ENCODE measurements at places on chromosomes 5 and 9.

DNA sequence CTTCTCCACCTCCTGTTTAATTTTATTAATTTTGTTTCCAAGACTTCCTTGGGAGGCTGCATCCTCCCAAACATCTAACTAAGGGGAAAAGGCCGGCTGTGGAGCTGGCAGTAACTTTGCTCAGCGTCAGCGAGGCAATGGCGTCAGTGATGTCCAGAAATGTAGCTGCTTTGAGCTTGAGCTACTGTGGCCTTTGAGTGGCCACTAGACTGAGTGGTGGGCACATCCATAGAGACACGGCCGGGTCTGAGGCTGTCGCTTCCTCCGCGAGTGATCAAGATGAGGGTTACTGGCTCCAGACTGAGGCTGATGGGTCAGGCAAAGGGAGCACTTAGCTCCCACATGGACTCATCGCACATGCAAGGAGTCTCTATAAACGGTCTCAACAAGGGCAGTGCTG lies 277.0 kb downstream of the HSPA4 start:
- no peak for DNase-seq

GRCh38 chr5:137825165-137825564 lies 42.5 kb upstream of the MYOT start:
- no peak for DNase-seq

DNA sequence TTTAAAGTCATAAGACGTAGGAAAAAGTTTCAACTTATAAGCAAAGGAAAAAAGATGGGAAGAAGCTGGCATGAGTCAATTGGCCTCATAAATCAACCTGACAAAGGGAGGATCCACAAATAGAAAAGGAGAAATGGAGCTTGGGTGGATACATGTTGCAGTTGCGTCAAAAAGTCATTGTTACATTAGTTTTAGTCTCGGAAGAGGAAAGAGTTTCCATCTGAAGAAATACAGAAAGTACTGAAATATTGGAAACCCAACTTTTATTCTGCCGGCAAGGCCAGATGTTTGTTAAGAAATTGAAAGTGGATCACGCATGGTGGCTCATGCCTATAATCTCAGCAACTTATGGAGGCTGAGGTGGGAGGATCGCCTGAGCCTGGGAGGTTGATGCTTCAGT lies 11.3 kb upstream of the TIMD4 start:
- DNase-seq, result no peak

GRCh38 chr5:151672516-151672915 lies 14.2 kb downstream of the SPARC start:
- DNase-seq, result no peak

DNA sequence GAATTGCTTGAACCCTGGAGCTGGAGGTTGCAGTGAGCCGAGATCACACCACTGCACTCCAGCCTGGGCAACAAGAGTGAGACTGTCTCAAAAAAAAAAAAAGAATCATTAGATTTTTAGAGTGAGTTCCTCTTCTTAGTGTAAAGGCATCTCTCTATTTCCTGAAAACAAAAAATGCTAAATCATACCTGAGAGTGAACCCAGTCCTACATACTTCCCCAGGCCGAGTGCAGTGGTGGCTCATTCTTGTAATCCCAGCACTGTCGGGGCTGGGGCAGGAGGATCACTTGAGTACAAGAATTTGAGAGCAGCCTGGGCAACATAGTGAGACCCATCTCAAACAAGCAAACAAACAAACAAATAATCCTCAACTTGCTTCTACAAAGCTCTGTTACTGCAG lies 38.2 kb upstream of the LPAR1 start:
- no peak for DNase-seq

DNA sequence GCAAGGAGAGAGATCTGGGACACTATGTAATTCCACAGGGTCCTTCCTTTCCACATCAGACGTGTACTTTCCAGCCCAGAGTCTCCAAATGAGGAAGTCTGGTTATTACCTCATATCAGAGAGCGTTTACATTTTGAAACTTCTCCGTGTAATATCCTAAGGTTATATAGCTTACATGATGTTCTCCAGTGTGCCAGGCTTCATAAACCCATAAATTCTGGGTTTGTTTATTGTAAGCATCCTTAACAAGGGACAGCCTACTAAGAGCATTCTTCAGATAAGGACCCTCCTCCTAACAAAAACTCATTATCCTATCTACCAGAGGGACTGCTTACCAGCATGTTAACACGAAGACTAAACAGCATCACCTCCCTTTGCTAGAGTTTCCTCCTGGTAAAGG lies 17.9 kb downstream of the SRFBP1 start:
- no peak for DNase-seq

GRCh38 chr5:112923988-112924387 lies 2.0 kb upstream of the REEP5 start:
- no peak for DNase-seq

GRCh38 chr9:91920630-91921350 lies 29.2 kb downstream of the ROR2 start:
- DNase-seq, result no peak

DNA sequence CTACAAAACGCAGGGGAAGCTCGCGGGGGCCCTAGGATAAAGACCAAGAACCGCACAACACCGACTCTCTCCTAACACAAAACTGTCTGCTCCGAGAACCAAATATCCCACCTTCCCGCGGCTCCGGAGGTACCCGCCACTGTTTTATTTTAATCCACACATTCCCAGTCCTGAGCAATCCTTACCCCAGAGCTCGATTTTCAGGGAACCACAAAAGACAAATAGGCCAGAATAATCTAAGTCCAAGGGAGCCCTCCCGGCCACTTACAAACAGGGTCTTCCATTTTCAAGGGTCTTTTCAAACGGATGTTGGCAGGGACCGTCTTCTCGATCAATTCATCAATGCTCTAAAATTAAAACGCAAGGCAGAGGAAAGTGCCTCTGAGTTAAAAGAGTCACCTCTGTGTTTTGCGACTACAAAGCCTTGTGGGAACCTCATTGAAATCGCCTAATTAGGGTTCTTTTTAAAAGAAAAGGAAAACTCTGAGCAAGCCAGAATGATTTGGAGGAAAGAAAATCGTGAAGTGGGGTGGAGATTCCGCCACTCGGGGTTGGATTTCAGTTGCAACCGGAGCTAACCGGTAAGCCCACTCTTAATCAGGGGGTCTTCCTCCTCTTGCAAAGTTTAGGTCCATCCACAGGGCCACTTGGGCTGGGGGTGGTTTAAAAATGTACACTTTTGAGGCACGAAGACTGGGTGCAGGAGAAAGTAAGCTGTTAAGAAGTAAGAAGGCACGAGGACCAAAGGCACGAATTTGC lies 1.0 kb downstream of the GLDC start:
- DNase-seq, result no peak

- no peak for DNase-seq
Measured at GRCh38 chr5:154403234-154403633, 42.6 kb upstream of the SAP30L start.

GRCh38 chr9:6811436-6811835 lies 53.7 kb downstream of the KDM4C start:
- no peak for DNase-seq

DNA sequence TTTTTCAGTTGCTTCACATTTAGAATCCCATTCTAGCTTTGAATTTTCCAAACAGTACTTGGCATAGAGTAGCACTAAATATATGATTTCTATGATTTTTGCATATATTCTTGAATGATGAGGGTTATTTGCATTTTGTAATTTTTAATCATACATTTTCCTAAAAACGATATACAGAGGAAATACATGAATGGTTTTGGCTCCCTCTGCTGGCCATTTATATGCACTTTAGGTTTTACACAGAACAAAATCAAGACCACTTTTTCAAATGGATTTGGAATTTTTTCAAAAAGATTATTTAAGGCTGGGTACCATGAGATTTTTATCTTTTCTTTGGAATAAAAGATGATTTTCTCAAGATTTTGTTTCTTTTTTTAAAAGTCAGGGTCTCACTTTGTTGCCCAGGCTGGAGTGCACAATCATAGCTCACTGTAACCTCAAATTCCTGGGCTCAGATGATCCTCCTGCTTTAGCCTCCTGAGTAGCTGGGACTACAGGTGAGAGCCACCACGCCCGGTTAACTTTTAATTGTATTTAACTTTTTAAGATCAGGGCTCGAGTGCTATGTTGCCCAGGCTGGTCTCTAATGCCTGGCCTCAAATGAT lies 16.7 kb upstream of the COMMD10 start:
- DNase-seq, result no peak

- no peak for DNase-seq
Measured at GRCh38 chr9:137372693-137373610, 50.0 kb downstream of the EXD3 start.

All from type B pancreatic cell (in vitro differentiated cells).